ENCODE measurements at places on chromosomes 11 and 22.
A peak's percentile ranks its signal among the peaks of the same experiment; 100 is the strongest.

GRCh38 chr11:40186437-40187263 is 1272.8 kb downstream of the LRRC4C start:
- no peak for DNase-seq

GRCh38 chr22:42281284-42281683 is 10.8 kb upstream of the TCF20 start:
- DNase-seq = peak; percentile 41

DNA sequence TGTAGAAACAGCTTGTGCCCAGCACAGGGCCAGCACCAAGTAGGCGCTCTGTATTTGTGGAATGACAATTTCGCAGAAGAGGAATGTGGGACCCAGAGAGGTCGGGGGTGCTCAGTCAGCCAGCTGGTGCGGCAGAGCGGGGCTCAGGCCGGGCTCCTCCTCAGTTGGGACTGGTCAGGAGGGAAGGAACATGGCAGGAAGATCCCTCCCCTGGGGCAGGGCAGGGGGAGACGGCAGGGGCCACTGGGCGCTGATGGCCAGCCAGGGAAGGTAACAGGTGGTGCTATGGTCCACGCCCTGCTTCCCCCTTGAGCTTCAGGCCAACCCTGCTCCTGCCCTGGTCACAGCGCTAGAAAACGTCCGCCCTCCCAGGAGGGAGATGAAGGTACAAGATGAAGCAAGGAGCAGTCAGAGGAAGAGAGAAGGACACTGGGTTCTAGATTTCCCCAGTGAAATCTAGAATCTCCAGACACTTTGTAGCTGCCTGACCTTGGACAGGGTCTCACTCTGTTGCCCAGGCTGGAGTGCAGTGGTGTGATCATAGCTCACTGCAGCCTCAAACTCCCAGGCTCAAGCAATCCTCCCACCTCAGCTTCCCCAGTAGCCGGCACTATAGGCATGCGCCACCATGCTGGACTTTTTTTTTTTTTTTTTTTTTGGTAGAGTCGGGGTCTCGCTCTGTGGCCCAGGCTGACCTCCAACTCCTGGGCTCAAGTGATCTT is 13.5 kb upstream of the SPI1 start:
- no peak for DNase-seq

GRCh38 chr11:130625578-130626306 is 177.3 kb downstream of the ADAMTS15 start:
- DNase-seq = no peak

GRCh38 chr11:27395556-27396258 is 32.7 kb upstream of the CCDC34 start:
- DNase-seq = no peak

DNA sequence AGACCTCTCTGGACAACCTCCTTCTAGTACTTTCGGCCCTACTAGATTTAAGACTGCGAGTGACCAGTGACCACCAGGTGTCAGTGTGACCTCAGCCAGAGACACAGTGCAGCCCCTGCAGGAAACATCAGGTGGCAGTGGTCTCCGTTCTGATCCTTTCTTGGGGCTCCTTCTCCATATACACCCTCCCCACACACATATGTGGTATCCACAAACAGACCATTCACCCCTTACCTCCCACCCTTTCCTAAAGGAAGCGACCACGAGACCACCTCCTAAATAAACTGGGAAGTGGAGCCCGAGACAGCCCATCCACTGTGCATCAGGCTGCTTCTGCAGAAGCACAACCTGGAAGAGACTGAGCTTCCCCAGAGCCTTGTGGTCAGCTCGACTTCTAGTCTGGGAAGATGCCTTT is 38.5 kb upstream of the CYP2D6 start:
- DNase-seq = peak; percentile 38

GRCh38 chr11:72227316-72228228 is 3.0 kb downstream of the INPPL1 start:
- DNase-seq = no peak

GRCh38 chr11:119990309-119991021 is 147.4 kb downstream of the TRIM29 start:
- no peak for DNase-seq

DNA sequence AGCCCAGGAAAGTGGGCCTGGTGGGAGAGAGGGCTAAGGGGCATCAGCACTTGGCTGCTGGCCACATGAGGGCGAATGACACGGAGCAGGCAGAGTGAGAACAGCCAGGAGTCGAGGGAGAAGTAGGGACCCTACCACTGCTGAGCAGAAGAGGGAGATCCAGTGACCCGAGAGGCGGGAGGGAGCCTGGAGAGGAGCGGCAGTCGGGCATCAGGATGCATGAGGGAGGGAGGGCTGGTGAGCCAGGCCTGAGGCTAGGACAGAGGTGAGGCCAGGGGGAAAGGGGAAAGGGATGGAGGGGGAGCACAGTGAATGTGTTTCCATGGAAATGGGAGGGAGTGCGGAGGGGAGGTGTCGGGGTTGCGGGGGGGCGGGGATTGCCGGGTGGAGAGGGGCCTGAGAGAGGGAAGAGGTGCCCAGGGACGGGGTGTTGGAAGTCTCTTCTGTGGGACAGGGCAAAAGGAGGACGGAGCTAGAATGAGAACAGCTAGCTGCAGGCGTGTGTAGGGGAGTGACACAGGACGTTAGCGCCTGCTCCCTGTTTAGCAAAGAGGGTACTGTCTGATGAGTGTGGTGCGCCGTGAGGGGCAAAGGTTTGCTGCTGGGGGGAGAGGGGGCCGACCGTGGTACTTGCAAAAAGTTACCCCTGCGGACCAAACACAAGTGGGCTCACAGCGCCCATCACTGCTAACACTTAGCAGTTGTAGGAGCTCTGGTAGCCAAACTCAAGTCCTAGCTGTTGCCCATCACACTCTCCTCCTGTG is 37.1 kb upstream of the WNT11 start:
- DNase-seq = no peak

DNA sequence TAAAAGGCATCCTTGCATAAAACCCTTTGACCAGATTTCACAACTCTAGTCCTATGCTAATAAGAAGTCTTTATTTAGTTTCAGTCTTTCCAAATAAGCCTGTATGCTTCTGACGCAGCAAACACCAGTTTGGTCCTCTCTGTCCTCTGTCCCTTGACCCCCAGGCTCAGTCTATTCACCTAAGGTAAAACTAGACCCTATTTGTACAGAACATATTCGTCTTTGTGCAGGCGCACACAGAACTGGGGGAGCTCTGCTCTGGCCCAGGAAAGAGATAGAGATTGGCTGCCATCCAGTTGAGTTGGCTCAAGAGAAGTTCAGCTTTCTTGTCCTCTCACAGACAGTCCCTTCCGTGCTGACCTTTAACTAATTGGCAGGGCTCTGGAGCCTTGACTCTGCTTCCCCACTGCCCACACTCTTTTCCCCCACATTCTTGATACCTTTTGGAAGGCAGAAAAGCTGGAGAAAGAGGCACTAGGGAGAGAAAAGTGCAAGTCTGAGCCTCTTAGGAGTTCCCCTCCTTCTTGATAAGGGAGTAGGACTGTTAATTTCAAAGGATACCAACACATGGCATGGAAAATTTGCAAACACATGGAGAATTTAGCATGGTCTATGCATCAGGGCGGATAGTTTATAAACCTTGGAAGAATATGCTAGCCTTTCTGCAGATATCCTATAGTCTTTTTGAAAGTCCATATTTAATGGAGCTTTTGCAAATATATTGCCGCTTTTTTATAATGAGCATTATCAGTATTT is 21.2 kb upstream of the PSMA1 start:
- peak; percentile 62 for DNase-seq

GRCh38 chr11:66651016-66651415 is 12.5 kb downstream of the RBM4 start:
- no peak for DNase-seq

GRCh38 chr22:17842386-17842785 is 68.1 kb upstream of the BID start:
- peak; percentile 83 for DNase-seq

DNA sequence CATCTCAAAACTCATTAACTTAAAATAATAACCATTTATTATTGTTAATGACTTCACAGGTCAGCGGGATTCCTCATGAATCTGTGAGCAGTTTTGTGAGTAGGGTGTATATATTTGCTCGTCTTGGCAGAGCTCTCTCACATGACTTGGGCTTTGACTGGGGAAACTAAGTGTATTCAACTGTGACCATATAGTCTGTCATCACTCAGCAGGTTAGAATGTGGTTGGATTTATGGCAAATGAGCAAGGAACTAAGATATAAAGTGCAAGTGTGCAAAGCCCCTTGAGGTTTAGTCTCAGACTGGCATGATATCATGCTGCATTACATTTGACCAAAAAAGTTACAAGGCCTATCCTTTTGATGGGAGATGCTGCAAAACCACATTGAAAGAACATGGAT is 254.8 kb downstream of the CNTN5 start:
- no peak for DNase-seq

DNA sequence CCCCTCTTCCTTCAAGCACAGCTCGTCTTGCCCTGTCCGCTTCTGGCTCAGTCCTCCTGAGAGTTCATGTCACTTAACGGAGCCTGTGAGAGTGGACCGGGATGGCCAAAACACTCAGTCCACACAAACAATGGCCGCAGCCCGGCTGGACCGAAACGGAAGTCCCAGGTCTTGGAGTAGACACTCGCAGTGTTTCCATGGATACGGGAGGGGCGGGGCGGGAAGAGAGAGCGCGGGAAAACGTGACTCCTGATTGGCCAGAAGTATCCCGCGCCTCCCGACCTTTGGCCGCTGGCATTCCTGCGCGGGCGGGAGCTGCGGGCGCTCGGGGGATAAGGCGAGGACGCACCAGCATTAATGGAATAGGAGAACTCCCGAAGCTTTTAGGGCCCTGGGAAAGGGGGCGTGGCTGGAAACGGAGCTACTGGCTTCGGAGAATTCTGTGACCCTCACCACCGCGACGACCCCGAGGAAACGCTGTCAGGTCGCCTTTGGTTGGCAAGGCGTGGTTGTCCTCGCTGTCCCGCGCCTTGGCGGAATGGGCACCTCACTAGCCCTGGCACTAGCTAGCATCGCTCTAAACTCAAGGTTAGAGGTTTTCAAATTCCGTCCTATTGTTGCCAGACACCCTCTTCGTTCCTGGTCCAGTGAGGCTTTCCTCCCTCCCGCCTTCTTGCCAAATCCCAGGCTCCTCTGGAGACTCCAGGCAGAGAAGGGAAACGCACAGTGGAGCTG is at the start of the genes NLRP14 and ZNF214:
NLRP14 (plus strand) TSS at position 297 of the 735 bp plus-strand sequence. CDS start 18,108 bp downstream, outside the sequence.
ZNF214 (minus strand) TSS at position 164 of the 735 bp plus-strand sequence. CDS start 17,511 bp downstream, outside the sequence.
- DNase-seq = no peak

DNA sequence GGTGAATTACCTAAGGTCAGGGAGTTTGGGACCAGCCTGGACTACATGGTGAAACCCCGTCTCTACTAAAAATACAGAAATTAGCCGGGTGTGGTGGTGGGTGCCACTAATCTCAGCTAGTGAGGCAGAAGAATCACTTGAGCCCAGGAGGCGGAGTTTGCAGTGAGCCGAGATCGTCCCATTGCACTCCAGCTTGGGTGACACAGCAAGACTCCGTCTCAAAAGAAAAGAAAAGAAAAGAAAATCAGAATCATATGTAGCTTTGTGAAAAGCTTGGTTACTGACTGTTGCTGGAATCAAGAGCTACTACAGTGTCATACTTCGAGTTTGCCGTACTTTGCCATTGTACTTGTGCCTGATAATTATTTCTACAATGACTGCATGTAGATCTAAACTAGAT is 4.2 kb upstream of the TMEM135 start:
- no peak for DNase-seq

DNA sequence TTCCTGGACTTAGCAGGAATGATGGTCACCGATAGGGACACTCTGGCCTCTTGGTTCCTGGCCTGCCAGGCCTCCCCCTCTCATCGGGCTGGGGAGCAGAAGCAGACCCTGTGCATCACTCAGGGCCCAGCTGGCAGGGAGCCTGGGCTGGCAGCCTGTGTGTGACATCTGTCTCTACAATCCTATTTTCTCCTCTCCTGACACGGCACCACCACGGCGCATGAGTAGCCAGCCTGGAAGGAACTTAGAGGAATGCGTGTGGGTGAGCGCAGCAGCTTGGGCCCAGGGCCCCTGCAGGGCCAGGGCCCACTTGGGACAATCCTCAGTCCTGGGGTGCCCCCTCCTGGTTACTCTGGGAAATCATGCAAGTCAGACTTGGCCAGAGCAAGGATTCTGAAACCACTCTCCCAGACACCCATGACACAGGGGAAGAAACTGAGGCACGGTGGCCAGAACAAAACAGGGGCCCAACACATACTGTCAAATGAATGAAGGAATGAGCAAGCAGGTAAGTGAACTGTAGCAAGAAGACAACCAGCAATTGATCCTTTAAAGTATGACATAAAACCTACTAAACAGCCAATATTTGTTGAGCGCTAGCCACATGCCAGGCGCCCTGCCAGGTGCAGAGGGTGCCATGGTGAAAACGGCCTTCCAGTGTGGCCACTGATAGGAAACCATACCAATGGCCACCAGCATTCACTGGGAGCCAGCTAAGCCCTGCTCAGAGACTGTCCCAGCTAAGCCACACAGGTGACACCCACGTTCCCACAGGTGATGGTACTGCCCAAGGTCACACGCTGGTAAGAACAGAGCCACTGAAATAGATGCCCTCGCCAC is 13.3 kb downstream of the RSPH14 start:
- DNase-seq = peak; percentile 46

GRCh38 chr22:48750826-48751440 is 1076.7 kb downstream of the BRD1 start:
- no peak for DNase-seq

DNA sequence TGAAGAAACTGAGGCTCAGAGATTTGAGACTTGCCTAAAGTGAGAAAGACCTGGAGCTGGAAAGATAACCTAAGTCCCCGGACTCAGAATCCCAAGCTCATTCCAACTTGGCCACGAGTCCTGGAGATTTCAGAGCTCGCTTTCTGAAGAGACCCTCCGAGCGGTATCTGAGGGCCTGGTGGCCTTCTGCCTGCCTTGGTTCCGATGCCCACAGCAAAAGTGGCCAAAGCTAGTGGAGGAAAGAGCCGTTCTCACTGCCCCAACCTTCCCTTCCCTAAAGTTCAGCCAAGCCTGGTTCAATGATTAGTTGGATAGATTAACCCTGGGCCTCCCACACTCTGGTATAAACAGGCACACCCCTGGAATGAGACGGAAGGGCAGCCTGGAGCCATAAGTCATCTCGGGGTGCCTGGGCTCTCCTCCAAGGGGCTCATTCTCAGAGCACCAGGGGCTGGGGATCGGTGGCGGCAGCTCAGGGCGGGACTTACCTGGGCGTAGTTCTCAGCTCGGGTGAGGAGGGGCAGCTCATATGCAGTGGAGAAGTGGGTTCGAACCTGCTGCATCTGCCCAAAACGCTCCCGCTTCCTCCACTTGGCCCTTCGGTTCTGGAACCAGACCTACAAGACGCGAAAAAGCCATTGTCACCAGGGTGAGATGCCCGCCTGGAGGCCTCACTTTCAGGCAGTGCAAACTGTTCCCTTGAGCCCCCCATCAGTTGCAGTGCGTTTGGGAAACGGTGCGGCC is 42.8 kb downstream of the ALX4 start:
- DNase-seq = no peak

- DNase-seq = no peak
Observed at GRCh38 chr11:33475993-33476392, 218.8 kb downstream of the HIPK3 start.

DNA sequence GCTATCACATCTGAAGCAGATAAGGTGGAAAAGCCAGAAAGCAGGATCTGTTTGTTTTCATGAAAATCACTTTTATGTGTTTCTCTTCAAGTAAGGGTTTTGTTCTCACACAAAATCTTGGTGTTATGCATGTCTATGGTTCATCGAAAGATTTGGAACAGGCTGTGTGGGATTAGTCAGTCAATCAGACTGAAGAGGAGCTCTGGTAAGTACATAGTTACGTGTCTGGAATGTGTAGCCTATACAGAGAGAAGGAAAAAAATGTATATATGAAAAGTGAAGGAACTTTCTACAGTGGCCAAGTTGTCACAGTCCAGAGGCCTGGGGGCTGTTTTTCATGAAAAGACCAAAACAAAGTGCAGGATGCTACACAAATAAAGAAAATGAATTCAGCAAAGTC is 156.7 kb downstream of the CNTN5 start:
- DNase-seq = no peak

GRCh38 chr11:17608821-17609220 is 61.8 kb downstream of the OTOG start:
- DNase-seq = no peak

GRCh38 chr11:15911377-15912044 is 444.8 kb downstream of the SOX6 start:
- peak; percentile 46 for DNase-seq
